GM12878 (cell line): ENCODE measurements at places on chromosomes 5 and 9.

DNA sequence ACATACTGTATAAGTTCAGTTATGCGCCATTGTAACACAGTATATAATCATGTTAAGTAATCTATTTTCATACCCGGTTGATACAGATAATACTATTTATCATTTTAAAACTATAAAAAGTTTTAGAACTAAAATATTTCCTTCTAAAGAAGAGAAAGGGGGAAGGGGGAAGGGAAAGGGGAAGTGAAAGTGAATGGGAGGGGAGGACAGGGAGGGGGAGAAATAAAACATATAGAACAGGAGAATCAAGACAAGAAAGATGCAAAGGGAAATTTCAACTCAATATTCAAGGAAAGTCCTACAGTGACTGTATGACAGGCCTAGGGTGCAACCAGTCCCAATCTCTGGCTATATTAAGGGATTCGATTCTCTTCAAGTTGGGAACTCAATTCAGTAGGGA, 1278.8 kb downstream of the MAT2B start:
- no peaks in the 10 kb centered on the region for H3K4me1 ChIP-seq
- no peak overlapping the region for H3K27ac ChIP-seq
- H3K4me3 ChIP-seq: no peak overlapping the region
- no peak for DNase-seq
- H3K27me3 ChIP-seq: no peaks in the 10 kb centered on the region

GRCh38 chr9:136309101-136309801, 5.4 kb upstream of the CCDC187 start:
- peak; percentile 24 for DNase-seq
- no peak overlapping the region for H3K27ac ChIP-seq
- H3K27me3 ChIP-seq: no peaks in the 10 kb centered on the region
- peaks cover 3% of the 10 kb centered on the region for H3K4me1 ChIP-seq

DNA sequence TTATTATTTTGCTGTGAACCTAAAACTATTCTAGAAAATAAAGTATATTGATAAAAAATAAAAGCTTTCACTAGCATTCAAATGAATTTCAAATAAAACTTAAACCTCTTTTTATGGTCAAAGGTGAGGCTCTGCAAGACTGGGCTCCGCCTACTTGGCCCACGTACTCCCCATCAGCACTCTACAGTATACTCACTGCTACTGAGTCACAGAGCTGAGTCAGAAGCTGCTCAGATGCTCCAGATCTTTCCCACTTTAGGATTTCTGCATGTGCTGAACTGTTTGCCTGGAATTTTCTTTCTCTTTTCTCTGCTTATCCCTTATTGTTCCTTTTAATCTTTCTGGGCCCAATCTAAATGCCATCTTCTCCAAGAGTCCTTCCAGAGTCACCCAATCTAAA, 331.9 kb upstream of the CCNG1 start:
- H3K36me3 ChIP-seq: no peaks in the 10 kb centered on the region
- no peaks in the 10 kb centered on the region; the same call in 1 of the 2 replicates for H3K4me1 ChIP-seq
- DNase-seq: no peak
- H3K27ac ChIP-seq: no peak overlapping the region

GRCh38 chr5:54311176-54311677, 854 bp upstream of the ARL15 start:
- peak overlapping the region; percentile 74 for H3K4me3 ChIP-seq
- no peaks in the 10 kb centered on the region for H3K4me1 ChIP-seq
- no peaks in the 10 kb centered on the region for H3K36me3 ChIP-seq
- no peak for DNase-seq

DNA sequence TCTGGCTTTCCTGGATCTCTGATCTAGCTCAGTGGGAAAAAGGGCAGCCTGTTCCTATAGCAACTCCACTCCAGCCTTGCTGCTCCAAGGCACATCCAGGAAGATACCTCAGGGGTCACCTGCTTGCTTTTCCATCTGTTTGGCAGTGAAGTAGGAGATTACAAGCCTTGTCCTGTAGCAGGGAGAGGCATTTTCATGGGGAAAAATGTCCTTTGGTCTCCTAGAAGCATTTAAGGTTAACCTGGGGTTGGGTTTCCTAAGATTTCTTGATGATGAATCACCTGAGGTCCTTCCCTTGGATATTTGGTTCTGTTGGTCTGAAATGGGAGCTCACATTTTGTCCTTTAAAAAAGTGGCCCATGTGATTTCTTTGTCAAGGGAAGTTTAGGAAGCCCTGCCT, 1.5 kb upstream of the TMEM174 start:
- no peak overlapping the region for H3K27ac ChIP-seq
- H3K4me1 ChIP-seq: no peaks in the 10 kb centered on the region
- H3K36me3 ChIP-seq: no peaks in the 10 kb centered on the region
- DNase-seq: no peak
- H3K27me3 ChIP-seq: peaks cover 5% of the 10 kb centered on the region

DNA sequence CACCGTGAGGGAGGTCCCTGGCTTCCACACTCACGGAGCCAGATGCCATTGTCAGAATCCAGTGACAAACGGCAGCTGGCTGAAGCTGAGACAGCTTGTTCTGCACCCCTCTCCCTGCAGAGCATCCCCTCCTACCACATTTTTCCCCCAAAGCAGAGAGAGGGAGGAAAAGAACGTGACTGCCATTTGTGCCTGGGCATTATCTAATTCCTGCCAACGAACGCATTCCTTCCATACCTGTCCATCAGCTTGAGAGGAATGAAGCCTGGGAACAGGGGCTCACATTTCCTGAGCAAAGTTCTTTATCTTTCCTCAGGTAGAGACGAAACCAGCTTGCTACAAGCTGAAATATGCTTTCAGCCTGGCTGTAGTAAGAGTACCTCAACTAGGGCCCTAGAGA, 175.4 kb downstream of the SLIT3 start:
- no peaks in the 10 kb centered on the region for H3K4me1 ChIP-seq
- peaks cover 6% of the 10 kb centered on the region for H3K27me3 ChIP-seq
- no peak for DNase-seq
- no peak overlapping the region for H3K27ac ChIP-seq
- H3K4me3 ChIP-seq: no peak overlapping the region
- no peaks in the 10 kb centered on the region for H3K36me3 ChIP-seq

DNA sequence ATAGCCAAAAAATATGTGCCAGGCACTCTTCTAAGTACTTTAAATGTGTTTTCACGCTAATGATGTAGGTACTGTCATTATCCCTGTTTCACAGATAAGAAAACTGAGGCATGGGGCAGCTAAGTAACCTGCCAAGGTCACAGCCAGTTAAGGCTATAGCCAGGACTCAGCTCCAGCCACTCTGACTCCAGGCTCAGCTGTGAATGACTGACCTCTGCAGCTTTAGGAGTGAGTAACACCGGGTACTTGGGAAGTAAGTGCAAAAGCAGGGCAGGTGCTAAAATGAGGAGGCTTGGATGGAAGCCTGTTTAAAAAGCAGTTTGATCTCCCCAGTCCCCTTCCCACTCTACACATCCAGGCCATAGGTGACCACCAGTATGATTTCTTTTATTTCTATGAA, 10.6 kb upstream of the SHC3 start:
- H3K27ac ChIP-seq: no peak overlapping the region
- H3K27me3 ChIP-seq: no peaks in the 10 kb centered on the region
- H3K4me3 ChIP-seq: no peak overlapping the region
- no peaks in the 10 kb centered on the region for H3K36me3 ChIP-seq

GRCh38 chr5:112914584-112914983, 7.4 kb downstream of the REEP5 start:
- H3K36me3 ChIP-seq: peaks cover 2% of the 10 kb centered on the region; the same call in 1 of the 2 replicates
- no peak for DNase-seq
- H3K4me3 ChIP-seq: no peak overlapping the region
- H3K27me3 ChIP-seq: no peaks in the 10 kb centered on the region
- peaks cover 16% of the 10 kb centered on the region for H3K4me1 ChIP-seq
- no peak overlapping the region for H3K27ac ChIP-seq

- DNase-seq: no peak
- H3K4me1 ChIP-seq: no peaks in the 10 kb centered on the region
- no peak overlapping the region for H3K27ac ChIP-seq
- no peak overlapping the region for H3K4me3 ChIP-seq
- H3K27me3 ChIP-seq: no peaks in the 10 kb centered on the region
These were observed 317.1 kb downstream of the ASTN2 start for GRCh38 chr9:117097761-117098160.

DNA sequence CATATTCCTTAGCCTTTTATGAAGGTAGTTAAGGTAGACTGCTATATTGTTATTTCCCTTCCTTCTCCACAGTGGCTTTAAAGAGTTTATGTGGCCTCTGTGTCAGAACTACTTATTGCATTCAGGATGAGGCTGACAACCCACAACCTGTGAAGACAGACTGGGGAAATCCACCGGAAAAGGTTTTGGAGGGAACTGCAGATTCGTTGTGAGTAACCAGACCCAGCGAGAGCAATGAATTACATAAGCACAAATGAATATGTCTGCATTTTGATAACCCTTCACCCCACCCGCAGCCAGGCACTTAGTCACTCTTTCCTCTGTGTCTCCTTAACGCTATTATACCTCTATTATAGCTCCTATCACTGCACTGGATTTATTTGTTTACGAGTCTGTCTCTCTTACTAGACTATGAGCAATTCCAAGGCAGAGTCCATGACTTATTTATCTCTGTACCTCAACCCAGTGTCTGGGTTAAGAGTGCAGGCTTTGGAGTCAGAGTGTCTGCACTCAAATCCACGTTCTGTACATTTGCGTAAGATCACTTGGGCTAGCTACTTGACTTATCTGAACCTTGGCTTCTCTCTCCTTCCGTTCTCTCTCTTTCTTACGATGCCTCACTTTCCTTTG, 19.2 kb downstream of the KCTD16 start:
- peaks cover 42% of the 10 kb centered on the region for H3K4me1 ChIP-seq
- DNase-seq: peak; percentile 76
- 0 out of 2 replicates have a peak overlapping the region, but pooled peaks have one; percentile 15 for H3K4me3 ChIP-seq
- H3K27me3 ChIP-seq: no peaks in the 10 kb centered on the region
- peak overlapping the region; percentile 71 for H3K27ac ChIP-seq

GRCh38 chr9:104802110-104802509, 38.2 kb downstream of the NIPSNAP3B start:
- no peak overlapping the region for H3K27ac ChIP-seq
- H3K27me3 ChIP-seq: no peaks in the 10 kb centered on the region
- no peaks in the 10 kb centered on the region for H3K4me1 ChIP-seq
- H3K4me3 ChIP-seq: no peak overlapping the region
- no peak for DNase-seq
